ENCODE measurements at places on chromosomes 16 and 17.

GRCh38 chr17:29615492-29616299 lies 7.0 kb downstream of the CORO6 start:
- DNase-seq = peak; percentile 62

GRCh38 chr17:9729034-9729650 lies 62.2 kb downstream of the DHRS7C start:
- no peak for DNase-seq

GRCh38 chr16:57567691-57568090 lies 25.2 kb downstream of the ADGRG5 start:
- DNase-seq = no peak

GRCh38 chr16:72197545-72197944 lies 25.6 kb upstream of the PMFBP1 start:
- no peak for DNase-seq

DNA sequence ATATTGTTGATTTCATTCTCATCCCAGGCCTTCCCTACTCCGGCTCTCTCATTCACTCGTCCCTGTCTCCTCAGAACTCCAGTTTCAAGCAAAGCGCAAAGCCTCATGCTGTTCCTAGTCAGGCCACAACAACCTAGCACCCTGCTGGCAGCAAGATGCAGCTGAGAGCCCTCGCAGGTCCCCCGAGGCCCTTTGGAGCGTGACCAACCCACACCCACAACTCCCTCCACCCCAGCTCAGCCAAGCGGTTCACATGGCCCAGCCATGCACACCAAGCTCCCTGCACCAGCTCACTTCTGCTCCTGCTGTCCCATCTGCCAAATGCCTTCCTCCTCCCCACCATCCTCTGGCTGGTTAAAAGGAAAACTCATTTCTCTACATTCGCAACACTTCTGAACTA lies 195.8 kb downstream of the IRX5 start:
- no peak for DNase-seq

- no peak for DNase-seq
Measured at GRCh38 chr17:40327735-40328385, 18.9 kb downstream of the RARA start.

DNA sequence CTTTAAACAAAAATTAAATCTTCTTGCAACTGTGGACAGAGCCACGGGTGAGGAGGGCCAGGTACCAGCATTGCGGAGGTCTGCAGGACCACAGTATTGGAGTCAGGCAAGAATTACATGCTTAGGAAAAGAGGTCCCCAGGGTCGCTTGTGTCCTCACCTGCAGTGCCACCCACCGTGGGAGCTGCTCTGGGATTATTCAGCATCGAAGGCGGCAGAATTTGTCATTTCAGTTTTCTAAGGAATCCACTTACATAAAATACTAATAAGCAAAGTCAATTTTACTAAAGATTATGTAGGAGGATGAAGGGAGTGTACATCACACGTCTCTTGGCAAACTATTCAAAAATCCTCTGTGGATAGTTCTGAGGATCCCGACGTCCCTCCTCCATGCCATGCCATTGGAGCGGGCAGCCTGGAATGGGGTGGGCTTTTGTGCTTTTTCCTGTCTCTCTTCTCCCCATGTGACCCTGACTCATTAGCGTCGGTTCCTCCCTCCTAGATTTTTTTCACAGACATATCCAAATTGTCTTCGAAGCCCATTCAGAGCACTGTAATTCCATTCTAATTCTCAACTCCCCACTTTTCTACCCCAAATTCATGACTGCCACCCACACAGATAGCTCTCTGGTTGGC lies 3.0 kb upstream of the PIK3R6 start:
- DNase-seq = no peak

- no peak for DNase-seq
Measured at GRCh38 chr17:348012-348411, 4.6 kb downstream of the RPH3AL start.

DNA sequence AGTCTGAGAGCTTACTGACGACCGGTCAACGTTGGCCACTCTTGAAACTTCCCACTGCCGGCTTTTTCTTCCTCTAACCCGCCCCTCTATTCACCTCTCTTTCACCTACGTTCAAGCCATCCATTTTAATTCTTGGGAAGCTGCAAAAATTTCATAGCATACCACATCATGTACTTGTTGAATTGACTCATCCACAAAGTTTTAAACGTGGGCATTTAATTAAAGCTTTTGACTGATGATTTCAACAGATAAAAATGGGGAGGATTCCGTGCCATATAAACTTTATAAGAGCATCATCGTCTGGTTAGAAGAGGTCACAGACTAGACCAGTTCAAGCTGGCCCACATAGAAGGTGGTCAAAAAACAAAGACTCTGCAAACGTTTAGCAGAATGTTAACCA lies 22.5 kb downstream of the VPS53 start:
- DNase-seq = no peak

- DNase-seq = no peak
Measured at GRCh38 chr16:10608687-10609401, 28.4 kb upstream of the EMP2 start.

DNA sequence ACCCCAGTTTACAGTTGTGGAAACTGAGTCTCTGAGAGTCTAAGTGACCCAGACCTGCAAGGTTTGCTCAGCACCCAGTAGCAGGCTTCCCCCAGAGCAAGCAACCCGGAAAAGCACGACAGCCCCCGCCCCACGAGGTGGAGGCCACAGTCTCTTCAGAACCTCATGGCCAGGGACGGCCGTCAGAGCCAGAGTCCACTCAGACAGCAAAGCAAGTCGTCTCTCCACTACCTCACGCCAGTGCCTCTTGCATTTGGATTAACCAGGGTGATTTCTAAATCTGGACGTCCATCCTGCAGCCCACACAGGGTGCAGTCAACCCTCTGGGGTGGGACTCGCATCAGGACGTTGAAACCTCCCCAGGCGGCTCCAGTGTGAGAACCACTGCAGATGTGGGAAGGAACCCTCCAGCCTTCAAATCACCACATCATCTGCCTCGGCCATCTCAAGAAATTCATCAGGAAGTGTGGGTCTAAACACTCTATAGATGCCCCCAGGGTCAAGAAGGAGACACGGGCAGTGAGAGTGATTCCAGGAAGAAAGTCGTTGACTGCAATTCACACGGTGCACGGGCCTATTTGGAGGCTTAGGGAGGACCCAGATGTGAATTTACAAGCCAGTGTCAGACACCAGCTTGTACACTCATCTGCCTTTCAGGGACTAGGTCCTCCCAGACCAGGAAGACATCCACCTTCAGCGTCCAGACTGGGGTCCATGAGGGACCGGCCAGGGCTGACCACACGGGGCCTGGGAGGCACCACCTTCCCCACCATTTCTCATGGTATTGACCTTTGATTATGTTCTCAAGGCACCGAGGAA lies 20.2 kb upstream of the RBFOX3 start:
- no peak for DNase-seq

DNA sequence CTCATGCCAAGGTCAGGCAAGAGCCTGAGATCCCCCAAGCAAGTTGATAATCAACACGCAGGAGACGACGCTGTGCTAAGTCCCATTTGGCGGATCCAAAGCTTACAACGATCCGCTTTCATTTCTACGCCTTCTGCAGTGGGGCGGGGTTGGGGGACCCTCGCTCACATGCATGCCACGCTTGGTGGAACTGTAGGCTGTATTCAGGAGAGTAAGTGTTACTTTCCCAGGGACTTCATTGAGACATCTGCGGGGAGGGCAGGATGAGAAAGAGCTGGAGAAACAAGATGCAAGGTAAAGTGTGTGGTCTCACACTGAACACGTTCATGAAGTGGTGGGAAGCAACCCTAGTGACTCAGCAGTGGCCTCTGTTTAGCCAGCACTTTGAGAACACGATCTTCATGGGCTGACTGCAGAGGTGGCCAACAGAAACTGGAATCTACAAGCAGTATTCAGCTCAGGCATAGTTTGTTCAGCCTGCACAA lies 100.5 kb downstream of the XYLT1 start:
- DNase-seq = no peak

- DNase-seq = no peak
Measured at GRCh38 chr17:73534209-73534909, 109.9 kb downstream of the SDK2 start.

GRCh38 chr16:7843261-7843660 lies 510.6 kb downstream of the RBFOX1 start:
- DNase-seq = no peak

DNA sequence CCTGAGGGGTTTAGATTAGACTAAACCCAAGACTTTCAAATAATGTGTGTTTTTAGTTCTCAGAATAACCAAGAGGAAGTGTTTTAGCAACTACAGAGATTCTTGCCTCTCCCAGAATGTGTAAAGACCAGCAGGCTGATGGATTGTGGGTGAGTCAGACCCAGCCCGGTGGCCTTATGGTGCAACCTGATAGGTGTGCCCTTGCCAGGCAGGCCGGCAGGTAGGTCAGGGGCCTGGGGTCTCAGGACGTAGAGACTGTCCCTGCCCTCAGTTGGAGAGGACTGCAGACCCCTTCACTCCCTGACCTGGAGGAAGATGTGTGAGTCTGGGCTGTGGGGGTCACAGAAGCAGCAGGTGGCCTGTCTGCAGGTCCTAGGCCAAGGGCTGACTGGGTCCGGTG lies 47.2 kb upstream of the ACSF3 start:
- no peak for DNase-seq

GRCh38 chr17:21039839-21040575 lies 2.8 kb downstream of the USP22 start:
- DNase-seq = no peak

- no peak for DNase-seq
Measured at GRCh38 chr16:4698321-4699045, 5.1 kb downstream of the NUDT16L1 start.

- no peak for DNase-seq
Measured at GRCh38 chr16:64469906-64470702, 651.8 kb downstream of the CDH11 start.

DNA sequence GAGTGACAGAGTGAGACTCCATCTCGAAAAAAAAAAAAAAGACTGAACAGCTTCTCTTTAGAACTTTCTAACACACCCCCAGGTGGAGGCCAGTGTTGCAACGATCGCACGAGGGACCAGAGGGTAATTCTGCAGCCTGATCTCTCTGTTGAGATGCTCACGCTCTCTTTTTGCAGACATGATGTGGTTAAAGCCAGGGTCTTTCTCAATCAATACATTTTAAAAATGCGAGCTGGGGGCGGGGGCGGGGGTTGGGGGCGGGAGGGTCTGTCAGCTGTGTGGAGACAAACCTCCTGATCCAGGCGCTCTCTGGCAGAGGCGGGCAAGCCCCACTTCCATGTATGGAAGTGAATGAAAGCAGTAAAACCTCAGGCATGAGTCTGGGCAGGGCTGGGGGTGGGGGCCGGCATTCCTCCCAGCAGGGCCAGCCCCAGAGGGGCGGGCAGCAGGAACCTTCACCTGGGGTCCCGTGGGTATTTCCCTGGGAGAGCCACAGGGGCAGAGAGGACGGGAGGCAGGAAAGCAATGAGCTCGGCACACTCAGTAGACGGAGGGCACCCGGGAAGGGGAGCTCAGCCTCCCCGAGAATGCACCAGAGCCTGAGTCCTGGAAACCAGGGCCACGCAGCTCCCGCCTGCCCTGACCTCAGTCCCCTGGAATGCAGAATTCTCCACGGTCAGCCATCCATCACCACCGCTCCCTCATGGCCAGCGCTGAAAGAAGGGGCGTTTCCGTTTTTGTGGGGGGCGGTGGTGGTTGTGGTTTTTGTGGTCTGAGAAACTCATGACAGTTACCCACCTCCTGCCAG lies 28.0 kb downstream of the NXN start:
- DNase-seq = no peak

- DNase-seq = no peak
Measured at GRCh38 chr16:25009822-25010221, 5.3 kb downstream of the ARHGAP17 start.

DNA sequence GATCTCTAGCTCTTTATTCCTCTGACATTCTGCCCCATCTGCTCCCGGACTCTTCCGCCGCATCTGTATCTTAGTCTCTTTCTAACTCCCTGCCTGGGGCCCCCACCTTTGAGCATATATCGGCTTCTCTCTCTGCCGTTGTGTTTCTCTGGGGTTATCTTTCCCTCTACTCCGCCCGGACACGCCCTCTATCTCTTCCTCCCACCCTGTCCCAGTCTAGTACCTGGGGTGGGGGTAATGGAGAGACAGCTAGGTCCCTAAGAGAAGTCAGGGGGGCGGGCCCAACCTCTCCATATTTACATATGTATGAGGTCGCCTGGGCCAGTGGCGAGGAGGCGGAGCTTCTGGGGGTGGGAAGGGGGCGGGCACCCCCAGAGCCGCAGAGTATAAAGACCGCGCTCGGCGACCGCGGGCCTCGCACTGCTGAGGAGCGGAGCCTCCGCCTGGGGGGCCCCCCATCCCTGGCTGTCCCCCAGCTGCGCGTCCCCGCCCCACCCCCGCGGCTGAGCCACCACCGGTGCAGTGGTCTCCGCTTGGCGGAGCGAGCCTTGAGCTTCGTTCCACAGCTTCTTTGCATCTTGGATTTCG lies at the start of gene ATP1B2:
ATP1B2 (plus strand) TSS at position 418 of the 588 bp plus-strand sequence. CDS start 593 bp downstream, outside the sequence.
- peak; percentile 26 for DNase-seq

DNA sequence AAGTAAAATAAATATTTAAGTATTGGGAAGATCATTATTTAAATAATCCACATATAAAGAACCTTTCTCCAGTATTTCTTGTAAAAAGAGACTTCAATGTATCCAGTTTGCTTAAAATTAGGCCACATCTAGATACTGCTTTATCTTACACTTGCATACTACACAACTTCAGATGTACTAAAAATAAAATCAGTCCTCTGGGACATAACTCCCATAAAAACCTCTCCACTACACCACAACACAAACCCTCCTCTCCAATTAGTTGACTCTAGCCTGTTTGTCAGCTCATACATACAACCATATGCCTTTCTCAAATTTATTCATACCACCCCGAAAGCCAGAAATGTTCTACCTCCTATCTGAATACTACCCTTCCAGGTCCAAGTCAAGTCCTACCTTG lies 21.6 kb downstream of the SPOP start:
- no peak for DNase-seq

Data from stimulated activated CD8-positive, alpha-beta memory T cell treated with anti-CD3 and anti-CD28 coated beads, Interleukin-15, amount 100 ng/mL, for 24 hours (primary cell).